ENCODE measurements at places on chromosomes 1 and 21.

DNA sequence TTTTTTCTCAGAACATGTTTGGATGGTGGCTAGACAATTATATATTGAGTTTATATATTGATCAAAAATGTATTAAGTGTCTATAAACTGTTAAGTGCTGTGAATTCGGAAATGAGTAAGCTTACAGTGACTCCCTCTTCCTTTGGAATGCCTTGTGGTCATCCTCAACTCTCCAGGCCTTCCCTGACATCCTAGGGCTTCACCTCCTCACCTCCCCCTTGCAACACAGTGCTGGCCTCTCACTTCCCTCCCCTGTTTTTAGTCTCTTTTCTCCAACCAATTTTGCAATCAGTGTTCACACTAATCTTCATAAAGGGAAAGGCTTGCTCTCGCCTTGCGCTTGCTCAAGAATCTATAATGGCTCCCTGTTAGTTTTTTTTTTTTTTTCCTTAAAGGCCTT is 95.1 kb upstream of the C1orf21 start:
- DNase-seq, result no peak

DNA sequence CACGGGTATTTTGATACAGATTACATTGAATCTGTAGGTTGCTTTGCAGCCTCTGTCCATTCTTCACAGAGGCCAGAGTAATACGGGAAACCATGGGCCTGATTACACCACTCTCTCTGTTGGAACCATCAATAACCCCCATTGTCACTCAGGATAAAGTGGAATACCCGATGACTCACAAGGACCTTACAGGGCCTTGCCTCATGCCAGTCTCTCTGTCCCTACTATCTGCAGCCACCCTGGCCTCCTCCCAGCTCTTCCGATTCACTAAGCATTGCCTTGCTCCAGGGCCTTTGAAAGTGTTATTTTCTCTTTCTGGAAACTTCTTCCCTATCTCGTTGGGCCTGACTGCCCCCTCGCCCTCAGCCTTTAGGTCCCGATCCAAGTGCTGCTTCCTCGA is 61.7 kb downstream of the HMGB4 start:
- no peak for DNase-seq

DNA sequence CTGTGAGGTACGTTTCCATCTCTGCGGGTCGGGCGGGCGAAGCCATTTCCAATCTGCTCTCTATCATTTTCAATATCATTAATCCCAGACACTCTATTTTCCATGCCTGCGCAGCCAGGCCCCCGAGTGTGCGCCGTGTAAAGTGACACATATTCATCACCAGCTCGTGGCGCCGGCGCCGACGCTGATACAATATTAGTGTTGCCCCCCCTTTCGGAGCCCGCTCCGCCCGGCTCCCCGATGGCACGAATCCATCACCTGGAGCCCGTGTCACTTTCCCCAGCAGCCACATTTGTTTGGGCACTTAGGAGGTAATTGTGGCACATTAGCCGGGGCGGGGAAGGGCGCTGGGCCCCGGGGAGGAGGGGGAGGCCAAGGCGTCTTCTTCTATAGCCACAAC is 33.7 kb upstream of the DMBX1 start:
- no peak for DNase-seq

DNA sequence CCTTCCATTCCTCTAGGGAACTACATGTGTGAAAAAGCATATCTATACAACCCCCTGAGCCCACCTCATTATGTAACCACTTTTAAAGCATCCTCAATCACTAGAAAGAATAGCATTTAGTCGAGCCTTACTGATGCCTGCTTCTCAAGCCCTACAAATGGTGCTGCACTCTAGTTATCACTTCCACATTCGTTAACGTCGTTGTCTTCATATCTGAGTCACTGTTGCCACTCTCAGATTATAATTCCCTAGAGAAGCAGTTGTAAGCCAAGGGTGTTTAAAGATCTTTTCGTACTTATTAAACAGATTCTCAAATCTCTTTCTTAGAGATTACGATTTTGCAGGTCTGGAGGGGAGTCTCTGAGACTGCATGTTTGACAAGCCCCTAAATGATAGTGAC is 16.5 kb downstream of the ATP1B1 start:
- no peak for DNase-seq

DNA sequence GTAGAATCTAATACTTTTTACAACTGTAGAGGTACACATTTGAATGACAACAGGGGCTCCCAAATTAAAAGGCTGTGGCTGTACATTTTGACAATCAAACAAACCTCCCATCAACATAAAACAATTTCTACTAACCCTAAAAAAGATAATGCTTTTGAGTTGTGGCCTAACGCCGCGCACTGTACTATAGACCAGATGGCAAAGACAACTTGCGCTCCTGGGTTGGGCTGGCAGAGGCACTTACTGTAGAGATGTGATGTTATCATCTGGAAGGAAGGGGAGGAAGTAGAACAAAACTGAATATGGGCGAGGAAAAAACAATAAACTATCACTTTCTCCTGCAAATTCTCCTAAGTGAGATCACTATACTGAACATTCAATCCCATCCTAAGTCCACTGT is 26.1 kb downstream of the SPRTN start:
- no peak for DNase-seq
